NCI-H1092 treated with DMSO at 0.1 percent for 48 hours (cell line): ENCODE measurements at places on chromosomes 12 and 14.

- DNase-seq, result no peak
These were observed 203.7 kb downstream of the SPTSSA start for GRCh38 chr14:34258318-34258717.

DNA sequence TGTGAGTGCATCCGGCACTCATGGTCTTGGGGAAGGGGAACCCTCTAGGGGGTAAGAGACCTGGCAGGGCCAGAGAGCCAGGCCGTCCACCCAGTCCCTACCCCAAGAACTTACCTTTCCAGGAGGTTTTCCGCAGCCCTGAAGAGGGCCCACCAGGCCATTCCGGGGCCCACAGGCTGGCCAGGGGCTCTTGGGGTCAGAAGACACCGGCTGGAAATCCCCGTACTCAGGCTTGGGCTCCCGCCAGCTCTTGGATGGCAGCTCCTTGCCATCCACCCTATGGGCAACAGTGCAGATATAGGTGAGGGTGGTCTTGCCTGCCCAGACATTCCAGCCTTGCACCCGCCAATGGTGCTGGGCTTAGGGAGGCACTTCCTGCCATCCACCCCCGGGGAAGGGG lies 34.6 kb downstream of the NCKAP5L start:
- DNase-seq, result no peak

GRCh38 chr14:36339816-36340215 lies 19.4 kb upstream of the MBIP start:
- no peak for DNase-seq

- no peak for DNase-seq
These were observed 4.0 kb downstream of the AGAP2 start for GRCh38 chr12:57734591-57734990.

- DNase-seq, result no peak
These were observed 35.2 kb downstream of the TMEM132D start for GRCh38 chr12:129868575-129868974.

GRCh38 chr14:60211153-60211552 lies 37.9 kb upstream of the PPM1A start:
- DNase-seq, result peak; percentile 14

GRCh38 chr14:68794851-68795596 lies 2.2 kb upstream of the ZFP36L1 start:
- DNase-seq, result no peak

GRCh38 chr12:3464561-3464960 lies 26.4 kb upstream of the PRMT8 start:
- DNase-seq, result no peak

GRCh38 chr12:128850400-128850799 lies 2.9 kb upstream of the GLT1D1 start:
- DNase-seq, result no peak

DNA sequence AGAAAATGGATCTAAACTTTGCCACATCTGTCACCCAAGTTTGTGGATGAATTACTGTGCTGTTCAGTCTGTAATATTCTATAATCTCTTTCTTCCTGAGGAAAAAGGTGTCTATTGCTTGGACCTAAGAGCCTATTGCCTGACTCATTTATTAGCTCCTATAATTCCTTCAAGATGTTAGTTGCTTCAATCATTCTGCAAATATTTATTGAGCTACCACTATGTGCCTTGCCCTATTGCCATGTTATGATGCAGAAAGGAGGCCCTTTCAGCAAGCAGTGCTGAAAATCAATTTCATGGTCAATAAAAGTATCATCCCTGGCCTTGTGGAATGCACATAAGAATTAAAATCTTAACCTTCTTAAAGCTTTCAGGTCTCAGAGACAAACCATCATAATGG lies 113.6 kb downstream of the CCER1 start:
- no peak for DNase-seq

- DNase-seq, result no peak
These were observed 837.6 kb downstream of the VRK1 start for GRCh38 chr14:97634751-97635150.

GRCh38 chr12:75361408-75361807 lies 26.9 kb downstream of the GLIPR1L1 start:
- no peak for DNase-seq

GRCh38 chr12:114342656-114343055 lies 63.3 kb downstream of the TBX5 start:
- DNase-seq, result no peak

GRCh38 chr14:53306911-53307310 lies 153.8 kb upstream of the DDHD1 start:
- DNase-seq, result no peak

GRCh38 chr12:46518729-46519128 lies 146.2 kb upstream of the SLC38A2 start:
- no peak for DNase-seq

- DNase-seq, result no peak
These were observed 8.2 kb downstream of the SERPINA4 start for GRCh38 chr14:94569381-94570001.

DNA sequence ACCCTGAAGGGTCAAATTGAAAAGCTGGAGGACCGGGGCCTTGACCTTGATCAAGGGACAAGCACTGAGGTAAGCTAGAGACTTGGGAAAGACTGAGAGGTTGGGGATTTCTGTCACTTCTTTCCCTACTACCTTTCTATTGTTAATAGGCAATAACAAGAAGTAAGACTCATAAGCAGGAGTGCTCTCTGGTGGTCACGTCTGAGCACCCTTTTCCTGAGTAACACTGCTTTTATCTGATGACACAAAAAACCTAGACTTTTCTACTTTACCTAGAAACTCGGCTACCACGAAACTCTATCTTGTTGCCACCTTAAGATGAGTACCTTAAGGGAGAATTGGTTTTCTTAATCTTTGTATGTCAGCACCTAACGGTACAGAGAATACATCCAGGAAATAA lies 35.5 kb upstream of the PPFIBP1 start:
- no peak for DNase-seq

DNA sequence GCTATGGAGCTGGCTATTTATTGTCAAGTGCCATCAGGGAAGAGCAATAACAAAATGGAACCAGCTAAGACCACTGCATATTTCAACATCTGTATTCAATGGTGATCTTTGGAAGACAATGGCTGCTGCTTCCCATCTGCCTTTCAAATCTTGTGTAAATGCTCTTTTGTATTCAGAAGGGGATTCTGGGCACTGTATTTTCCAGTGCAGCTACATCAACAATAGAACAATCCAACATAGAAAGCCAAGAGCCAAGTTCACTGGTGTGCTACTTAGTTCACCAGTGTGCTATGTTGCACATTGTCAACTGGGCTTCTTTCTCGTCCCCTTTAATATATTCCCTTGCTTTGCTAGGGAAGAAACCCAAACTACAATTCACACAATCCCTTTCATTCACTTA lies 128.8 kb upstream of the OR4E1 start:
- no peak for DNase-seq

GRCh38 chr12:113469224-113469948 lies 2.3 kb downstream of the LHX5 start:
- no peak for DNase-seq

- no peak for DNase-seq
These were observed 6.9 kb upstream of the NAA25 start for GRCh38 chr12:112115259-112116045.

GRCh38 chr12:65675141-65675621 lies 149.1 kb upstream of the HMGA2 start:
- no peak for DNase-seq

- no peak for DNase-seq
These were observed 71.9 kb downstream of the BCL11B start for GRCh38 chr14:99199846-99200653.

GRCh38 chr12:115450017-115450416 lies 766.0 kb upstream of the TBX3 start:
- no peak for DNase-seq

DNA sequence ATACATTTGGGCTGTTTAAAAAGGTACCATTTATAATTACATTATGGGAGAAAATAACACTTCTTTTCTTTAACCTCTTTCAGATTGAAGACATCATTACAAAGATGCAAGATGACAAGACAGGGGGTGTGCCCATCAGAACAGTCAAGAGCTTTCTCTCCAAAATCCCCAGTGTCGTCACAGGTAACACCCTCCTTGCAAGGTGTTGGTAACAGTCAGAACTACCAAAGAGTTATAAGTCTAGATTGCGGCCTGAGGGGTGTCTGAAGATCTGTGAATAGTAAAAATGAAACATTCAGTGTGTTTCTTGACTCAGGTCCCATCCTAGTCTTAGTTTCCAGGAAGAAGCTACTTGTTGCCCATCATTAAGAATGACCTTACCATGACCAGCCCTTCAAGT lies 419.8 kb downstream of the RGS6 start:
- no peak for DNase-seq

DNA sequence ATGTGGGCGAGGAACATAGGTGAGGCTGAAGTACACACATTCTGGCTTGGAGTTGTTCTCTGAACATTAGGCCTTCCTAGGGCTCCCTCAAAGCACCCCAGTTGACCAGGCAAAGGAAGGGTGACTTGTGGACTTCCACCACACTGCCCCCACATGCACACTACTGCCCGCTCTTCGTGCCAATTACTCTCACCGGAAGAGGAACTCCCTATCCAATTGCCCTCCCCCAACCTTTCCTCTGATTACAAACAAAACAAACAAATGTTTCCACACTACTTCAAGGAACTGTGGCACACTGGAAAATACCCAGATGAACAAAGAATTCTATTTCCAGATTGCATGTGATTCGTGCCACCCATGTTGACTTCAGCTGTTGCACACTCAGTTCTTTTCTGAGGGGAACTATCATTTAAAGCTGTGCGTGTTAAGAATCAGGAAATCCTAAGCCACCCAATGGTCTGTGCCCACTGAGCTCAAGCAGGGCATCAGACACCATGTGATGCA lies 139.3 kb downstream of the SSPN start:
- DNase-seq, result no peak

GRCh38 chr14:52314595-52315354 lies 663 bp downstream of the PTGER2 start:
- peak; percentile 54 for DNase-seq

DNA sequence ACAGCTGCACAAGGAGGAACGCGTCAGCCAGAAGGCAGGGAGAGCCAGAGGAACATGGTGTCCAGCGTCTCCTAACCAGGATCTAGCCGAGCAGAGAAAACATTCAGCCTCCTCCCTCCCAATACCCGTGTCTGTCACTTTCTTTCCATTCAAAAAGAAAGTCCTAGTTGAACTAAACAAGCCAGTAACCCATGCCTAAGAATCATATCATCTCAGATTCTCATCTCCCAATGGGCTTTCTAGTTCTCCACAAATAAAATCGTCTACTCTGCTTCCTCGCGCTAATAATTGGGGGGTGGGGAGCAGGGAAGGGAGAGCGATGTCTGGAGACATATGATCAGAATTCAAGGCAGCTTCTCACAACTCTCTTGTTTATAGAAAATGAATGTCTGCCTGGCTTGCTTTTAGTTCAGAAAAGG lies 7.4 kb downstream of the NKX2-1 start:
- DNase-seq, result peak; percentile 94

DNA sequence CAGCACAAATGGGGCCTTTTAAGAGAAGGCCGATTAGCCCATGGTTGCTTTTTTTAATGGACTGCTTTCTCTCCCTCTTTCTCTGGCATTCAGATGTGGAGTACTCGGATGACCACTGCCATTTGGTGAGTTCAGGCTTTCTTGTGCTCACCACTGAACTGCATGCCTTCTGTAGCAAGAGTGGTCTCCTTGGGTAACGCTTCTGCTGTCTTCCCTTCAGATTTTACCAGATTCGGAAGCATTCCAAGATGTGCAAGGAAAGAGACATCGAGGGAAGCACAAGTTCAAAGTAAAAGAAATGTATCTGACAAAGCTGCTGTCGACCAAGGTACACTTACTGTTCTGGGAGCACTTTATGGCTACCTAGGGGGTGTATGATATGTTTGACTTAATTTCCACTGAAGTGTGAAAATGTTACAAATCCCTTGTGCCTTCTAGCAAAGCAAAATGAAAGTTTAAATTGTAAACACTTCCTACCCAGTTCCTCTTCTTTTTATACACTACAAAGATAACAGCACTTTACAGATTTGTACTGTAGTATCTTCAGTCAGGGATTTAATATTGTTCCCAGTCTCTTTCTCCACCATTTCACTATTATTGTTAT lies 148.8 kb downstream of the PLXNC1 start:
- no peak for DNase-seq

GRCh38 chr14:81521356-81521755 lies 12.3 kb downstream of the SEL1L start:
- DNase-seq, result no peak

DNA sequence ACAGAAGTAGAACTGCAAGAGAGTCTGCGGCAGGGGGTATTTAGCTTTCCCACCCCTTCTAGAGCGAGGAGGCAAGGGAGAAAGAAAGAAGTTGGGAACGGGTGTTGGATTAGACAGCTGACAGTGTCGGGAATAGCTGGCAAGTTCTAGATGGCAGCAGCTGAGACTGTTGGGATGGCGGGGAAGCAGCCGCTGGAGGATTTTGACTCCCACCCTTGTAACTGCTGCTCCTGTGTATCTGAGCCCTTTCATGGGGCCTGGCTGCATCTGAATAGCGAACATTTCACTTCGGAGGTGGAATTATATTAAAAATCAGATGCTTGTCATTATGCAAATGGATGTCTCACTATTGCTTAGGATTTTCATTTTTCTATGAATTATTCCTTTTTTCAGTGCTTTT lies 104.6 kb downstream of the AACS start:
- DNase-seq, result no peak

- no peak for DNase-seq
These were observed 98.0 kb downstream of the VCPKMT start for GRCh38 chr14:50018201-50018932.

DNA sequence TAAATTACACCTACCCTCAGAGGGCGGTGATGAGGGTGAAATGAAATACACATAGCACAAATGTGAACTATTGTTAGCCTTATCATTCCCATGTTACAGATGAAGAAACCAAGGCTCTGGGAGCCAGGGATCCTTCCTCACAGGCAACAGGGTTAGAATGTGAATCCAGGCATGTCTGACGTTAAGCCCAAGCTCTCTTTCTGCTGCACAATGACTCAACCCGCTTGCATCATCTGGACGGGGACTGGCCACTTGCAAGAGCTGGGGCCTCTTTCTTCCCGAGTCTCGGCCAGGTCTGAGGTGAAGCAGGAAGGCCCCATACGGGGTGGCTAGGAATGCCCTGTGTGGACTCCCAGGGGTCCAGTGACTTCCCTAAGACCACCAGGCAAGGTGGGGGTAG lies 105.2 kb downstream of the RBM19 start:
- no peak for DNase-seq

DNA sequence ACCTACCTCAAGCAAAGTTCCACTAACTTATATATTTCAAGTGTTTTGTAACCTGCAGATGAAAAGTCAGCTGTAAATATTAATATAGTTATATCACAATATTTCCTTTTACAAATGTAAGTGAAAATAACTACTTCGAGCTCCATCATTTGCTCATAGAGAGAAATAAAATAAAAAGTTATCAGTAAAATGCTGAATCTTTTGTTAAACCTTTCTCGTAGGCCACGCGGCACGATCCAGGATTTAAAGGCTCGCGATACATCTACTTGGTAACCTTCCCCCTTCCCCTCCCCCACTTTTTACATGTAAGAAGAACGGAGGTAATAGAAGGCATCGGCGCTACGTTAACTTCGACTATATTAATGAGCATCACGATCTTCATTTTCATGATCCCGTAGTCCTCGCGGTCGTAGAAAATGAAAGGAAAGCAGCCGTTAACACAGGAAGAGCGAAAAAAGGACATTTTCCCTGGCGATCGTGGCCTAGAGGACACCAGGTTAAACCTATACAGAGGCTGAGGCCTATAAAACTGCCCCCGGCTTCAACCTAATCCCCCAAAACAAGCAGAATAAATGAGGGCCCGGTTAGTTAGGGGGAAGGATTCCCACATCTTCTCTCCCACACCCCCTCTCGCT lies 508 bp downstream of the HNRNPC start:
- DNase-seq, result peak; percentile 61

GRCh38 chr14:104321802-104322130 lies 183.4 kb downstream of the KIF26A start:
- DNase-seq, result no peak

- DNase-seq, result no peak
These were observed 149.6 kb upstream of the OTX2 start for GRCh38 chr14:56959869-56960268.
